Glutamatergic neuron (in vitro differentiated cells): ENCODE measurements at places on chromosomes 13 and 19. TPM values are rescaled to one million over a fixed set of nuclear protein-coding genes. Genes with fewer than 3 reads are reported as not detected.

Gene MICU2
- 37.2 TPM for total RNA-seq

Gene LILRA1
- total RNA-seq, result not detected

Gene JAK3
- total RNA-seq, result 1.3 TPM

Gene MRPL57
- 11.8 TPM for total RNA-seq

Gene WASF3
- total RNA-seq, result 10.1 TPM

Gene CPB2
- not detected for total RNA-seq

Gene NOVA2
- total RNA-seq, result 163 TPM

Gene FGF21
- total RNA-seq, result not detected

Gene CTU1
- 8.0 TPM for total RNA-seq

Gene SDHAF1
- total RNA-seq, result 17.7 TPM

Gene ZNF681
- 8.1 TPM for total RNA-seq

Gene HSPH1
- 114 TPM for total RNA-seq

DNA sequence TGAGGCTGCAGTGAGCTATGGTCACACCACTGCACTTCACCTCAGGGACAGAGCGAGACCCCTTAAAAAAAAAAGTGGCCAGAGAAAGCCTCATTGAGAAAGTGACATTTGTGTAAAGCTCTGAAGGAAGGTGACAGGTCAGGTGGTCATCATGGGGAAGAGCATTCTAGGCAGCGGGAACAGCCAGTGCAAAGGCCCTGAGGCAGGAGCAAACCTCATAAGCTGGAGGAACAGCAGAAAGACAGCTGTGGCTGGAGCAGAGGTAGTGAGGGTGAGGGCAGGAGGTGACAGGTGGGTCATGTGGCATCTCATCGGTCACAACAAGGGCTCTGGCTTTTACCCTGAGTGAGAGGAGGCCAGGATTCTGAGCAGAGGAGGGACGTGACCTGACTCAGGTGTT is 64.4 kb downstream of the RYR1 start:
- DNase-seq, result no peak

DNA sequence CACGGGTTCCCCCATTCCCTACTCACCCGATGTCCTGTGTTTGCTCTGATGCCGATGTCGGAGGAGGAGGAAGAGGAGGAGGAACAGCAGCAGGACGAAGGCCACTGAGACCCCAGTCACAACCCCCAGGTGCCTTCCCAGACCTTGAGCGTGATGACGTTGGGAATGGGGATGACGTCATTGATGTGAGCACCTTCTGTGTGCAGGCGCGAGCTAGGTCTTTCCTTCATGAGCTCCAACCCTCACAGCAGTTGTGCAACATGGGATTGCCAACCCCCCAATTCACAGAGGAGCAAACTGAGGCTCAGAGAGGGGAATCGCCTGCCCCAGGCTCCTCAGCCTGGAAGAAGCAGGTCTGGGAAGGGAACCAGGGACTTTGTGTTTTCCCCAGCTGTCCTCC is 4.2 kb downstream of the LILRB5 start:
- no peak for DNase-seq

GRCh38 chr19:42386974-42387707 is 3.0 kb downstream of the CNFN start:
- DNase-seq, result peak; percentile 67

- no peak for DNase-seq
These were observed 52.0 kb downstream of the EPS15L1 start for GRCh38 chr19:16419669-16420335.

DNA sequence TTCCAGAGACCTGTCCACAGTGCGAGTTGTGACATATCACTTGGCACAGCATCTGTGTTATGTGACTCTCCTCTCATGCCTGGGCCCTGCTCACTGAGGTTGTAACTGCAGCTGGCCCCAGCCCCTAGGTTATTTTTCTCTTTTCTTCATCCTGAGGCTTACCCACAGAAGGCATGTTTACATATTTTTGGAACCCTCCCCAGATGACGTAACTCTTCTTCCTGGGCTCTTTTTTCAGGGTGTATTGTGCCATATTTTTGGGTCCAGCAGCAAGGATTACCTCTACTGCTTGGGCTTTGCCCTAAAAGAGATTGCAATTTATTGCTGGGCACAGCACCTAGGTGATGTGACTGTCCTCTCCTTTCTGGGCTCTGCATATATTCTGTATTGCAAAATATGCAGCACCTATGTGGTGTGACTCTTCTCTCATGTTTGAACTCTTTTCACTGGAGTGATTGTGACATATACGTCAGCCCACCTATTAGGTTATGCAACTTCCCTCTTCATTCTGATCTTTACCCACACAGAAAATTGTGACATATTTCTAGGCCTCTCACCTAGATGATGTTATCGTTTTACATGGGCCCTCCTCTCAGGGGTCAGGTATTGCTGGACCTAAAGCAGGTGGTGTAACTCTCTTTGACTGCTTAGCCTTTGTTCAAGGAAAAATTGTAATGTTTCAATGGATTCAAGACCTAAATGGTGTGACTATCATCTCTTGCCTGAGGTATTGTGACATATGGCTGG is 64.5 kb upstream of the ZNF724 start:
- no peak for DNase-seq

- DNase-seq, result no peak
These were observed 57.1 kb downstream of the SIPA1L3 start for GRCh38 chr19:37964109-37964508.

DNA sequence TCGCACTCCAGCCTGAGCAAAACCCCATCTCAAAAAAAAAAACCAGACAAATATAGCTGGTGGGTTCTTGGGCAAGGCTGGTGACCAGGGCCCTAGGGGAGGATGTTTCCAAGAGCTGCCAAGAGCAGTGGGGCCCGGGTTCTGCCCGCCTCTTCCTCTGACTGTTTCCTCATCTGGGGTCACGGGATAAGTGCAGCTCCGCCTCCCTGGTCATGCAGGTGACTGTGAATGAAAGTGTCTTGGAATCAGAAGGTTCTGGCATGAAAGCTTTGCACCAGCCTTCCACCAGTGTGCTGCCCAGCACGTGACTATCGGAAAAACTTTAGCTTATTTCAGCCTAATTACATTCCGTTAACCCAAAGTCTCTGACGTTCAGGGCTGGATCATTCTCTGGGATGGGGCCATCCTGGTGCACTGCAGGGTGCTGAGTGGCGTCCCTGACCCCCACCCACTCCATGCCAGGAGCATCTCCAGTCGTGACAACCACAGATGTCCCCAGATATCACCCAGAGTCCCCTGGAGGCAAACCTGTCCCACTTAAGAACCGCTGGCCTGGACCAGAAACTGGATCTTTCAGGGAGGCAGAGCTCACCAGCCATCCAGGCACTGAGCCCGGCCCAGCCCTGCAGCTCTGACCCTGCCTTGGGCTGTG is 85.6 kb downstream of the GNG7 start:
- DNase-seq, result no peak

- DNase-seq, result no peak
These were observed 34.6 kb upstream of the OLFM4 start for GRCh38 chr13:52994051-52994450.

DNA sequence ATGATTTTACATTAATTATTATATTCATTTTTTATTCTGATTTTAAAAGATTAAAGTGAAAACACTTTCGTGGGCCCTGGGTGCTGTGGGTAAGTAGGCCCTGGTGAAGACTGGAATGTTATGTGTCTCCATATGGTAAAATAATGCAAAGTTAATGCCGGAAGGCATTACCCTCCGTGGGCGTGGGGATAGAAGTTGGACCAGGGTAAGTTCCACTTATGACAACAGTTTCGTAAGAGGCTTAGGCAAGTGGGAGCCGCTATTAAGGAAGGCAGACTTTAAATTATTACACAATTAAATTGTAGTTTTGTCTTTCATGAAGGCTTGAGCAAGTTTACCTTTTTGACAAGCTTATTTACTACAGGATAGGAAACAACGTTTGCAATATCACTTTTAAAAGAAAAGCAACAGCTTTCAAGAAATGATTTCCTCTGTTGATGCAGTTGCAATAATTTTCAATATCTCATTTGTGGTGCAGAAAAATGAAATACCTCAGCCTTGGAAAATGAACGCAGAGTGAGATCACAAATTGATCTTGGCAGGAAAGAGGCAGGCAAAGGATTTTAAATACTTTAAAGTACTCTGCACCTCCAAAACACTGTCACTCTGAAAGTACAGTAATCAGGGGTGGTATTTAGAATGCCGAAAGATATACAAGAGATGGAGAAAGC is 310.6 kb downstream of the DCT start:
- DNase-seq, result no peak

DNA sequence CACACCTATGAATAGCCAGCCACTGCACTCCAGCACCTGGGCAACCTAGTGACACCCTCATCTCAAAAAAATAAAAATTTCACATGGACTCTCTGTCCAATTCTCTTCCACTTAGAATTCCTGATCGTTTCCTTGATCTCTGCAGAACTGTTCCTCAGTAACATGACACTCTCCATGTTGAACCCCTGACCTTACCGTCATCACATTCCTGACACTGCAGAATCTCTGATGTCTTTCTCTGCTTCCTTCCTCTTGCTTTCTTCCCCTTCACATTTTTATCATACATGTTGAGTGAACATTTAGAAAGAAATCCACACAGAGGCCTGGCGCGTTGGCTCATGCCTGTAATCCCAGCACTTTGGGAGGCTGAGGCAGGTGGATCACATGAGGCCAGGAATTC is 15.0 kb downstream of the ZNF114 start:
- no peak for DNase-seq

DNA sequence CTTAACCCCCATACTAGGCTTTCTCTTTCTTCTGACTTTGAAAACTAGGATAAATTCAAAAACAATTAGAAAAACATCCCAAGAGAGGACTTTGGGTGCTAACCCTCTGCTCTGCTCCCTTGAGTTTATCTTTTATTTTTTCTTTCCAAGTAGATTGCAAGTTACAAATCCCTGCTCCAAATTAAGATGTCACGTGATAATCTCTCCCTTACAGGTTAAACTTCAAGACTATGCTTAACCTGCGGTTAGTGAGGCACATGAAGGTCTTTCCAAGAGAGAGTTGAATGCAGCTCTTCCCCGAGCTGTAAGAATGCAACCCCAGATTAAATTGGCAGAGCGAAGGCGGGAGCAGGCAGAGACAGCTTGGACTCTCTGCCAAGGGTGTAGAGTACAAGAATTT is 12.2 kb upstream of the ZNF507 start:
- no peak for DNase-seq

GRCh38 chr13:59356607-59357006 is 807.1 kb downstream of the DIAPH3 start:
- peak; percentile 16 for DNase-seq

GRCh38 chr19:33804021-33804799 is 7.5 kb downstream of the KCTD15 start:
- no peak for DNase-seq

- DNase-seq, result no peak
These were observed 34.0 kb downstream of the RASL11A start for GRCh38 chr13:27304611-27305010.

- DNase-seq, result no peak
These were observed 11.2 kb downstream of the HAS1 start for GRCh38 chr19:51712461-51713081.

DNA sequence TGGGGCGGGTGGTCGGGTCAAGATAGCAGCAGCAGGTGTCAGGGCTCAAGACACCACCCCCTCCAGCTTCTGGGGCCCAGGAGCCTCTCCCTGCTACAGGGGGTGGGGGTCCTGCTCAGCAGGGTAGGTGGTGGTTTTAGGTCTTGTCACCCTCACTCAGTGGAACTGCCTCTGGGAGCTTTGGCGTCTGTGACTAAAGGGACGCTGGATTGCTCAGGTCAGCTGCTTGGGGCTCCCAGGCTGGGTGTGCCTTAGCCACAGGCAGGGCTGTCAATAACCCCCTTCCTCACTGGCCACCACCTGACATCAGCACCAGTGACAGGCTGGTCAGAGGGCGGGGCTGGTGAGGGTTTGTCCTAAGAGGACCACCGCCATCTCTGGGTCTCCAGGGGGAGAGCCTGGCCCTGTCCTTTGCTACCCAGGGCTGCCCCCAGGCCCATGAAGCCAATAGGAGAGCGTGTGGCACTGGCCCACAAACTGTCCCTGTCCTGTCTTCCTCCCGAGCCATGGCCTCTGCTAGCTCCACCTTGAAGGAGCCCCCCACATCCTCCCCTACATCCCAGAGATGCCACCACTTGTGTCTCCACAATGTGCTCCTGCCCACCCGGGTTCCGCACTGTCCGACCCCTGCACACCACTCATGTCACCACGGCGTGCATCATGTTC is 36.4 kb downstream of the MAU2 start:
- DNase-seq, result no peak

DNA sequence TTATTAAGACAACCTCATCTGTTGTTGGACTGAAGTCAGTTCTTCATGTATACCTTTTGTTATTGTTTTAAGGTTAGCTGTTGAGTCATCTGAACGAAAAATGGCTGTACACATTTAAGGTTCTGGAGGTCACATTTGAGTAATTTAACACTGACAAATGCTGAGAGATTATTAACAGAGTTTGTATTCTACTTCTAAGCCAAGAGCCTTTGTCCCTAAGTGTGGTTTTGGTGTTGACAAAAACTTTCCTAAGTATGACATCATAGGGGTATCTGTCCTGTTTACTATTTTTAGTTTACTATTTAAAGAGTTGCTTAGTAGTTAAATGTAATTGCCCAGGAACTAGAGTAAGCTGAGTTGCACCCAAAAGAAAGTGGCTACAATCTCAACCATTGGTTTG is 71.9 kb downstream of the CDK8 start:
- DNase-seq, result no peak

- DNase-seq, result no peak
These were observed 16.6 kb downstream of the DDX39A start for GRCh38 chr19:14402332-14403144.

DNA sequence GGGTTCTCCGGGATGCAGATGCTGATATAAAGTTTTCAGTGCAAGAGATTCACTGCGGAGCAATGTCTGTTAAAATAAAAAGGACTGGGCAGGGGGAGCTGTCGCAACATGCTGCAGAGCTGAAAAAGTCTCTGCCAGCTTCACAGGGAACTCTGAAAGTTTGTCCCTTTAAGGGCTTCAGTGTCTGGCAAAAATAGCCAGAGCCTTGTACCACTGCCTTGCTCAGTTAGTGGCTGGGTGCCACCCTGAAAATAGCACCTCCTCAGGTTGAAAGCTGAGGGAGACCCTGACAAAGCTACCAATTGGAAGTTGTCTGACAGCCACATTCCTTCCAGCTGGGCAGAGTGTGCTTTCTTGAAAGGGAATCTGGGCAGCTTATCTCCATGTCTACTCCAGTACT is 3.0 kb upstream of the NDFIP2 start:
- DNase-seq, result no peak

DNA sequence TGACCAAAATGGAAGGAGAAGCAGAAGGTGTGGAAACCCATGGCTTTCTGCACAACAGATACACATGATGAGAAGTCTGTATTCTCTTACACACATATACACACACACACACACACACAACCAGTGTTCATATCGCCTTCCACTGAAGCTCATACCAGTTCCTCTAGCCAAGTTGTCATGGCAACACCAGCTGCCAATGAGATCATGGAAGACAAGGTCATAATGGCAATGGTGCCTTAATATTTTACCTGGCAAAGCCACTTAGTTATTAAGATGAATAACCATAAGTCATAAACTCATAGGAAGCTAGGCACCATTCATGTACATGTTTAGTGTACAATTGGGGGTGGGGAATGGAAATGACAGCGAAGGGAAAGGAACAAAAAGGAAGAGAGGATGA is 2.6 kb upstream of the DHRS12 start:
- no peak for DNase-seq
